H9 (cell line): ENCODE measurements at places on chromosomes 16 and 17. TPM values are rescaled to one million over a fixed set of nuclear protein-coding genes. Genes with fewer than 3 reads are reported as not detected.

GRCh38 chr16:81711657-81712319 is 67.3 kb upstream of the PLCG2 start:
- DNase-seq: peak; percentile 79

DNA sequence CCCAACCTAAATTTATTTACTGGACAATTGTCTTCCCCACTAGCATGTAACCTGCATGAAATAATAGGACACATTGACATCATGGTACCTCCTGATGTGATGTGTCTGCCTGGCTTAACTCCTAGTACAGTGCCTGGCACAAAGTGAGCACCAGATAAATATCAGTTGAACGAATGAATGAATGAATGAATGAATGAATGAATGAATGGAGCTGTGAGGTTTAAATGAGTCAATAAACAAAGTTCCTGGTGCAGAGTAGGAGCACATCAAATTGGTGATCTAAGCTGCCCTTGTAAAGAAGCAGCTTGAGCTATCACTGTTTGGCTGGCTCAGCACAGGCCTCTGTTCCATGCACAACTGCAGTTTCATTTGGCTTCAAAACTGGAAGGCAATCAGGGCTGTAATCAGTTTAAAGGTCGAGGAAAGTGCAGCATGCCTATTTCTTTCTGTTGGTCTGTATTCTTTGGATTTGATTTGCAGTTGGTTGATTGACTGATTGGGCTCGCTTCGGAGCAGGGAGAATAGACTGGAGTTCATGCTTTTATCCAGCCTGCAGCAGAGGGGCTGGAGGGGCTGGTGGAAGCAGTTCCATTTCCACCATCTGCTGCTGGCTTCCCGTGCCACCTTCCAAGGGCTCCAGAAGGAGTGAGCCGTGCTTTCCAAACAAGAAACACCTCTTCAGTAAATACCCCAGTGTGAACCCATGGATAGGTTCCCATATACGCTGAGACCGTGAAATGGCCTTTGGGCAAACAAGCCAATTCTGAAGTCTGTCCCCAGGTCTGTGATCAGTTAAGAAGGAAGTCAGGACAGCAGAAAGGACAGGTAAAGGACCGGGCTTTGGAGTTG is 54.6 kb downstream of the GPRC5B start:
- DNase-seq: no peak

DNA sequence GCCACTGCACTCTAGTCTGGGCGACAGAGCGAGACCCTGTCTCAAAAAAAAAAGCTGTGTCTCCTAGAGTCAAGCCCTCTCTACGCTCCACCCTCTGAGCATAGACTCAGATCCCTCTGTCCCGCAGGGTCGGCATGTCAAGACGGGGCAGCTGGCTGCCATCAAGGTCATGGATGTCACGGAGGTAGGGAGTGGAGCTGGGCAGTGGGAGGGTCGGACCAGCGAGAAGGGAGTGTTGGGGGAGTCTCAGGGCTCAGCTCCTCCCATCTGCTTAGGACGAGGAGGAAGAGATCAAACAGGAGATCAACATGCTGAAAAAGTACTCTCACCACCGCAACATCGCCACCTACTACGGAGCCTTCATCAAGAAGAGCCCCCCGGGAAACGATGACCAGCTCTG is 18.5 kb upstream of the C17orf107 start:
- DNase-seq: no peak

GRCh38 chr16:72214821-72215220 is 42.9 kb upstream of the PMFBP1 start:
- no peak for DNase-seq

The TBC1D3D gene
- total RNA-seq: 0.29 and 0.50 TPM in 2 replicates

The ATP1B2 gene
- 15.4 and 16.2 TPM in 2 replicates for total RNA-seq

- no peak for DNase-seq
These were observed 29.4 kb upstream of the NAT9 start for GRCh38 chr17:74805591-74805991.

The NUDT21 gene
- 271 and 276 TPM in 2 replicates for total RNA-seq

DNA sequence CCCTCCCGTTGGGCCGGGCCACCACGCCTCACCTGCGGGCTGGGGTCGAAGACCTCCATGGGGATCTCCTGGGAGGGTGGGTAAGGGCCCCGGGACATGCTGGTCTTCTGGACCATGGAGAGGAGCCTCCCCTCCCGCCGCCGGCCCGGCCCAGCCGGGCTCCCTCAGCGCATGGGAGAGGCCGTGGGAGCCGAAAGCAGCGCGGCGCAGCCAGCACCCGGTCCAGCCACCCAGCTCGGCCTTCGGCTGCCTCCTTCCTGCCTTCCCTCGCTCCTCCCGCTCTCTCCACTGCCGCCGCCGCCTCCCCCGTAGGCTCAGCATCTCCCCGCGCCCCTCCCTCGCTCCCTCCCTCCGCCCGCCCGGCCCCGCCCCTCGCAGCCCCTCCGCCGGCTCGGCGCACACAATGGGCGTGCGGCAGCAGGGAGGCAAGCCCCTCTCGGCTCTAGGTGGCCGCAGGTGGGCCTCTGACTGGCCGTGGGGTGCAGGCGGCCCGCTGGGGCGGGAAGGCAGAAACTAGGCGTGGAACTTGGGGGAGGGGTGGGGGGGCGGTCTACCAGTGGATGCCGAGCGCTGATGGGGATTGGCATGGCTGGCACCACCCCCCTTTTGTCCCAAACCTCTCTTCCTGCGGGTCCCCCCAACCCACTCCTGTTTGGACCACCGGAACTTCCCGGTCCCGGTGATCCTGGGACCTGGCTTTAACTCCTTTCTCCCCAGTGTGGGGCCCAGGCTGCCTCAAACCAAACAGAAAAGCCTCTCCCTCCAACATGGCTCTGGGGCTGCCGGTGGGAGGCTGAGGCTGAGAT is at the start of gene CACNB1:
Gene CACNB1 (minus strand): TSS at position 290 of the 806 bp plus-strand sequence. CDS start 174 bp downstream, at position 116.
- DNase-seq: peak; percentile 95

DNA sequence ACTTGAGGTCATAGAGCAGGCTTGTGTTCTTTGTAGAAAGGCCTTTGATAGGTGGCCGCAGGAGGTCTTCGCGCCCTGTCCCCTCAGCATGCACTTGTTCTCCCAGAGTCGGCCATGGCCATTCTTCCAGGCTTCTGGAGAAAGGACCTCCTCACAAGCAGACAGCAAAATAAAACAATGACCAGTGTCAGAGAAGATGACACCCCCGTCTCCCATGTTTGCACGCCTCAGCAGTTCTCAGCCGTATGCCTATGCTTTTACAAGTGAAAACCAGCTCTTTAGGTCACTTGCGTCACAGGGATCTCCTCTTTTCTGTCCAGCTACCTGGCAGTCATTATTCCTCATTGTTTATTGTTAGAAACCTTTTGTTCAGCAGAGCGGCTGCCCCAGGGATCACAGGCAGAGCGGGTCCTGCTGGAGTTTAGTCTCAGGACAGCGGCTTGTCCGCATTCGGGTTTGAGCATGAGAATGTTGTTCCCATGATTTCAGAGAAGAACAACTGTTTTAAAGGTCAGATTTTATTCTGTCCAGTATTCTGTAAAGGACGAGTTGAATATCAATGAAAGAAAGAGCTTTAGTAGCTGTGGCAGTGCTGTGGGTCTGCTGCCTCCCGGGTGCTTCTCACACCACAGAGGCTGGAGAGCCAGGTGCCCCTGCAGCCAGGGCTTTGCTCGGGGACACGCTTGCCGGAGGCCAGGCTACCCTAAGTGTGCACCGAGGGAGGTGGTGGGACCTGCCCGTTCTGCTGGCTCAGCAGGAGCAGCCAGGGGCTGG is 123.9 kb downstream of the RPTOR start:
- DNase-seq: no peak

GRCh38 chr17:65385726-65386125 is 175.7 kb downstream of the AXIN2 start:
- no peak for DNase-seq

DNA sequence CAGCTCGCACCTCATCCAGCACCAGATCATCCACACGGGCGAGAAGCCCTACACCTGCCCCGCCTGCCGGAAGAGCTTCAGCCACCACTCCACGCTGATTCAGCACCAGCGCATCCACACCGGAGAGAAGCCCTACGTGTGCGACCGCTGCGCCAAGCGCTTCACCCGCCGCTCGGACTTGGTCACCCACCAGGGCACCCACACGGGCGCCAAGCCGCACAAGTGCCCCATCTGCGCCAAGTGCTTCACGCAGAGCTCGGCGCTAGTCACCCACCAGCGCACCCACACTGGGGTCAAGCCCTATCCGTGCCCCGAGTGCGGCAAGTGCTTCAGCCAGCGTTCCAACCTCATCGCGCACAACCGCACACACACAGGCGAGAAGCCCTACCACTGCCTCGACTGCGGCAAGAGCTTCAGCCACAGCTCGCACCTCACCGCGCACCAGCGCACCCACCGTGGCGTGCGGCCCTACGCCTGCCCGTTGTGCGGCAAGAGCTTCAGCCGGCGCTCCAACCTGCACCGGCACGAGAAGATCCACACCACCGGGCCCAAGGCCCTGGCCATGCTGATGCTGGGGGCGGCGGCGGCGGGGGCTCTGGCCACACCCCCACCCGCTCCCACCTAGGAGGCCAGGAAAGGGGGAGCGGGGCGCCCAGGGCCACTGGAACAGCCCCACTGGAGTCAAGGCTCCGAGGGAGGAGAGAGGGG is 7.5 kb downstream of the ZNF205 start:
- no peak for DNase-seq

GRCh38 chr17:46878055-46878454 is 26.7 kb downstream of the WNT9B start:
- DNase-seq: no peak

DNA sequence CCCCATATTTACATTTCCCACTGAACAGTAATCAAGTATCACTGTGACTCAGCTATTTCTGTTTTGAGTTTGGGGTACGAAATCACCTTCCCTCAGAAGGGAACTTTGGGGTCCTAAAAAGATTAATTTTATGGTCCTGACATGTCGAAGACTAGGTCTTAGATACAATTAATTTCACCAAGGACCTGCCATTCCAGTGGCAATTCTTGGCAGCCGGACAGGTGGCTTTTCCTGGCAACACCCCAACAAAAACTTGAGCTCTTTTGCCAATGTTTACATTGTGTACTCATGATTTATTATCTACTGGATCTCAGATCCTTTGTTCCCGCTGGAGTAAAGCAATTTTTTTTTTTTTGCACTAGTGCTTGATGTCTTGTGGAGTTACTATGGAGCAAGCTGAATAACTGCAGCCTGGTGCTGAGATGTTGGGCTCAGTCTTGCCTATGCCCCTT is 14.4 kb downstream of the SLFN5 start:
- DNase-seq: no peak

DNA sequence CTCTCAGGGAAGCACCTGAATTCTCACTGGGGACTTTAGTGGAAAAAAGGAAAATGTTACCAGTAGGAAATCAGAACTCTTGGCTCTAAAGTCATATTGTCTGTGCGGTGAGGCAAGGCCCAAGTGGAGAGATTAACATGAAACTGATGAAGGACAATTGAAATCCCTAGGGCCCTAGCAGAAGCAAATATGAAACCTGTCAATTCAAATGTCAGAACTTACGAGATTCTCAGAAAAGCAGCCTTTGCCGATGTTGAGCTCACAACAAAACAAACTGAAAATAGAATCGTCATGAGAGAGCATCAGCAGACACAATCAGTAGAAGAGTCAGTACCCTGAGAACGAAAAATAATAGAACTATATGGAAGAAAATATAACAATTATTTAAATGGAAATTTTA is 108.8 kb downstream of the ELAC2 start:
- DNase-seq: no peak

GRCh38 chr17:14575471-14575953 is 274.6 kb downstream of the HS3ST3B1 start:
- no peak for DNase-seq

GRCh38 chr16:24508614-24509013 is 30.8 kb upstream of the RBBP6 start:
- no peak for DNase-seq

The LGALS9 gene
- total RNA-seq: 2.0 and 2.5 TPM in 2 replicates
